AG09309 (cell line): ENCODE measurements at places on chromosomes 11 and 22.

GRCh38 chr11:117334896-117335295 lies 7.2 kb downstream of the CEP164 start:
- no peak for DNase-seq

DNA sequence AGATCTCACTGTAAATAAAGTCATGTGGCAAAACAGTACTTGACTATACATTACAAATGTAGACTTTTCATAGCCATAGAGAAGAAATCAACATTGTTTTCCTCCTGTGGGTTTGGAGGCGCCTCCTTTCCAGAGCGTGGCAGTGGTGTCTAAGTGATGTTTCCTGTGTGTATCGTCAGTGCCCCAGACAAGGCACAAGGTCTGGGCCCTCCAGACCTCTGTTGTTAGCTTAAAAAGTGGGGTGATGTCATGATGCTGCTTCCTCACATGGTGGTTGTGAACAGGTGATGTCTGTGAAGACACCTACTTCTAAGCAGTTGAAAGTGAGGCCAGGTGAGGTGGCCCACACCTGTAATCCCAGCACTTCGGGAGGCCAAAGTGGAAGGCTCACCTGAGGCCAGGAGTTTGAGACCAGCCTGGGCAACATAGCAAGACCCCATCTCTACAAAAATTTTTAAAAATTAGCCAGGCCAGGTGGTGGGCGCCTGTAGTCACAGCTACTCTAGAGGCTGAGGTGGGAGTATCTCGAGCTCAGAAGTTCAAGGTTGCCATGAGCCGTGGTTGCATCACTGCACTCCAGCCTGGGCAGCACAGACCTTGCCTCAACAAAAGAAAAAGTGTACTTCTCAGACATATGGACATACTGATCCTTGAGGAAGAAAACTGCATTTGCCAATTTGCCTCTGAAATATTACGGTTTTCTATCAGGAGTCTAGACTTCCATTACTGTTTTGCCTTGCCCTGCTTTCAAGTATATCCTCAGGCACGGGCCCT lies 15.7 kb downstream of the NUP50 start:
- DNase-seq = no peak

DNA sequence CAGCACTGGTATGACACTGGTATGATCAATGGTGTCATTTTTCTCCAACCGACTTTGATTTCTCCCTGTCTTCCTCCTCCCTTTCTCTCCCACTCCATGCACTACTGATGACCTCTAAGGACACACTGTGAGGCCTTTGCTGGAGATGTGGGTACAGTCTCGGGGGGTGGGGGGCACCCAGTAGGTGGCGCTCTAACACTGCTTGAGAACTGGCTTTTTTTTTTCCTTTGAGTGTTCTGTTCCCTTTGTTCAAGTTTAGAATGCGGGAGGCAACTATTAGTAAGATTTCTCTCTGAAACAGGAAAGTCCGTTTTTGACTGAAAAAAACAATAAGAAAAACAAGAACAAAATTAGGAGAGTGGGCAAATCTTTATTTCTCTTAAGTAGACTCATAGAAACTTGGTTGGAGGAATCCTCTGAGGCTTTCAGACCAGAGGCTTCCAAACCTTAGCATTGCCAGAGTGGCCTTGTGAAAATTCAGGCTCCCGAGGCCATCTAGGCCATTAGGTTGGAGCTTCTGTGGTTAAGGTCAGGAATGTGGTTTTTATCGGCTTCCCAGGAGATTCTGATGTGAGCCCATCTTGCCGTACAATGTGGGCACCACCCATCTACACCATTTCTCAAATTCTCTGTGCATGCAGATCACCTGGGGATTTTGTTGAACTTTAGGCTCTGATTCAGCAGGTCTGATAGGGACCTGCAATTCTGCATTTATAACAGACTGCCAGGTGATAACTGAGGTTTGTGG lies 43.2 kb downstream of the PANX1 start:
- no peak for DNase-seq

- DNase-seq = no peak
Observed at GRCh38 chr22:46508491-46508999, 28.9 kb downstream of the CELSR1 start.

- DNase-seq = no peak
Observed at GRCh38 chr22:40857309-40857855, 434 bp downstream of the XPNPEP3 start.
